Activated naive CD4-positive, alpha-beta T cell treated with anti-CD3 and anti-CD28 coated beads, Interleukin-2, amount 50 U/mL, for 16 hours (primary cell): ENCODE measurements at places on chromosomes 6 and 20.

- DNase-seq = no peak
Measured at GRCh38 chr20:18007534-18008292, 38.9 kb downstream of the MGME1 start.

- DNase-seq = no peak
Measured at GRCh38 chr6:34225551-34225950, 11.1 kb upstream of the HMGA1 start.

DNA sequence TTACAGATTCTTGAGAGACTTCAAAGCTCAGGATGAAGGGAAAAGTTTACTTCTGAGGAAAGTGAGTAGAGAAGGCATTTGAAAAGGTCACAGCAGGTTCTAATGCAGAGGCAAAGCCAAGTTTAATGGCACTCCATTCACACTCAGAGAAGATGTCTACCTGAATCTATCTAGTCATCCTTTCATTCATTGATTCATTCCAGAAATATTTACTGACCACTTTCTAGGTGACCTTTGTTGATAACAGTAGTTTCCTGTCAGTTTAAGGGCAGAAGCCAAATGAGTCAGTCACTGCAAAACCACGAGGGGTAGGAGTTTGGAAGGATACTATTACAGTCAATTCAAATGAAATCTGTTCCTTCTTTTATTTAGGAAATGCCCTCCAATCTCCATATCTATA, 30.8 kb downstream of the FBXO5 start:
- DNase-seq = no peak

DNA sequence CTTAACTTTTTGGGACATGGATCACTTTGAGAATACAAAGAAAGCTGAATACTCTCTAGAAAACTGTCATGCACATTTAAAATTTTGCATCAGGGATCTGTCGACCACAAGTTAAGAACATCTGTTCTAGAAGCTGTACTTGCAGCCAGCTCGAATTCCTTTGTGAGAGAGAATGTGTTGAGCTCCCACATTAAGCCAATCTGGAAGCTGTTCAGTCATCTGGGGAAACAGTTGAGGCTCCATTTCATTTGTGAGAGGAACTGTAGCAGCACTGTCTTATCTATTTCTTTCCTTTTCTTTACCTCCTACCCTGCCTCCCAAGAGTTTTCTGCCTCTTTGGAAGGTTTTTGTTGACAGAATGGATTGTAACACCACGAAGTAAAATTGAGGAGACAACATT, 50.8 kb downstream of the KAT14 start:
- DNase-seq = no peak
